Fibroblast of skin of scalp (primary cell): ENCODE measurements at places on chromosomes 12 and 14.

- no peak for DNase-seq
Observed at GRCh38 chr12:71599210-71599609, 64.4 kb downstream of the ZFC3H1 start.

DNA sequence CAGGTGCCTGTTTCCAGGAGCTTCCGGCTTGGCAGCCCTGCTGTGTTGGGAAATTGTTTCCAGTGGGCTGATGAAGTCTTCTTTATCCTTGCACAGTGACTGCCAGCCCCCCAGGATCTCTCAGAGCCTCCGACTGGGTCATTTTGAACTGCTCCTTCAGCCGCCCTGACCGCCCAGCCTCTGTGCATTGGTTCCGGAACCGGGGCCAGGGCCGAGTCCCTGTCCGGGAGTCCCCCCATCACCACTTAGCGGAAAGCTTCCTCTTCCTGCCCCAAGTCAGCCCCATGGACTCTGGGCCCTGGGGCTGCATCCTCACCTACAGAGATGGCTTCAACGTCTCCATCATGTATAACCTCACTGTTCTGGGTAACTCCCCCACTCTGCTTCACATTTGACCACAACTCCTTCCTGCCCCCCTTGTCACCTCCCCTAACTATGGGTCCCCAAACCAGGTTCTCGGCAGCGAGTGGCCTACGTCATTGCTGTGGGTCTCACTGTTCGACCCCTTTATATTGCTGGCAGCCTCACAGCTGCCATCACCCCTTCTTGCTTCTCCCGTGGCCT, 2.3 kb downstream of the LAG3 start:
- no peak for DNase-seq

DNA sequence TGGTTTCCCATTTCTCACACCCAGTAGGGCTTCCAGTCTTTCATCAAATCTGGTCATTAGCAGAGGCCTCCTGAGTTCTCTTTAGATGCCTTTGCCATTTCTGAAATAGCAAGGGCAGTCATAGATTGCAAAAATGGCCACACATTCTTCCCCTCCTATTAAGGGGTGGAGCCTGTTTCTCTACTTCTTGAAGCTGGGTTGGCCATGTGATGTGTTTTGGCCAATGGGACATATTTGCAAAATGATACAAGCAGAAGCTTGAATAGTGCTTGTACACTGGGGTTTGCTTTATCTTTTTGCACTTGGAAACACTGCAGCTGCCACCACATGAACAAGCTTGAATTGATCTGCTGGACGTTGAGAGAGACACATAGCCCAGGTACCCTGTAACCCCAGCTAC, 109.3 kb downstream of the VRK1 start:
- DNase-seq, result no peak

- DNase-seq, result no peak
Observed at GRCh38 chr12:19151298-19151697, 21.8 kb downstream of the PLEKHA5 start.

DNA sequence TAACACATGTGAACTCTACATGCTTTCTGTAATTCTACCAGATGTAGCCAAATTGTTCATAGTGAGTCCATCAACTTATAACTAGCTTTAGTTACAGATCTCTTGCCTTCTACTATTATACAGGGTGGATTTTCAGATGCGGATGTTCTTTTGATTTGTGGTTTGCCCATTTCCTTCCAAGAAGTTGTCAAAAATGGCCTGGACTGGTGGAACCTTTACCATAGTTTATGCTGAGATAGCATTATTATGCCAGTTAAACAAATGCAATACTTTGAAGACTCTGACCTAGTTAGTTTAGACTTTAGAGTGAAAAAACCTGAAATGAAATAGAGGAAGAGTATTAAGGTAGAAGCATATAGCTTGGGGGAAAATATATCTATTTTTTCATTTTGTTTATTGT, 27.4 kb upstream of the CFL2 start:
- DNase-seq, result no peak

GRCh38 chr12:113796066-113796827, 169.9 kb downstream of the RBM19 start:
- no peak for DNase-seq

- DNase-seq, result no peak
Observed at GRCh38 chr14:83023369-83023768, 1489.7 kb upstream of the SEL1L start.

DNA sequence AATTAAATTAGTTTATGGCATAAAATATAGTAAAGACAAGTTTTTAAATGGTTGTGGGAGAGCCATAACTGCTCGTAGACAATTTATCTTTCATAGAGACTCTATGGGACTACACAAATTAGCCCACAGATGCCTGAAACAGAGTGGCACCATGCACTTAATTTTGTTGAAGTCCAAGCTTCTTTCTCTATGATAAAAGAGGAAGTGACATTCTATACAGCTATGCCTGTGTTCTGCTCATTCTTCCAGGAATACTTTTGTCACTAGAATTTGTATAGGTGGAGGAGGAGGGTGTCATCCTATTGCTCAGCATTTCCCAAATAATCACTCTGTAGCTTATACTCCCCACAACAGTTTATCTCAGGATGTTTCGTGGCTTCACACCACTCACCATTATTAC, 43.7 kb upstream of the KICS2 start:
- no peak for DNase-seq
